ENCODE measurements at places on chromosomes 2 and 18. TPM values are rescaled to one million over a fixed set of nuclear protein-coding genes. Genes with fewer than 3 reads are reported as not detected.

DNA sequence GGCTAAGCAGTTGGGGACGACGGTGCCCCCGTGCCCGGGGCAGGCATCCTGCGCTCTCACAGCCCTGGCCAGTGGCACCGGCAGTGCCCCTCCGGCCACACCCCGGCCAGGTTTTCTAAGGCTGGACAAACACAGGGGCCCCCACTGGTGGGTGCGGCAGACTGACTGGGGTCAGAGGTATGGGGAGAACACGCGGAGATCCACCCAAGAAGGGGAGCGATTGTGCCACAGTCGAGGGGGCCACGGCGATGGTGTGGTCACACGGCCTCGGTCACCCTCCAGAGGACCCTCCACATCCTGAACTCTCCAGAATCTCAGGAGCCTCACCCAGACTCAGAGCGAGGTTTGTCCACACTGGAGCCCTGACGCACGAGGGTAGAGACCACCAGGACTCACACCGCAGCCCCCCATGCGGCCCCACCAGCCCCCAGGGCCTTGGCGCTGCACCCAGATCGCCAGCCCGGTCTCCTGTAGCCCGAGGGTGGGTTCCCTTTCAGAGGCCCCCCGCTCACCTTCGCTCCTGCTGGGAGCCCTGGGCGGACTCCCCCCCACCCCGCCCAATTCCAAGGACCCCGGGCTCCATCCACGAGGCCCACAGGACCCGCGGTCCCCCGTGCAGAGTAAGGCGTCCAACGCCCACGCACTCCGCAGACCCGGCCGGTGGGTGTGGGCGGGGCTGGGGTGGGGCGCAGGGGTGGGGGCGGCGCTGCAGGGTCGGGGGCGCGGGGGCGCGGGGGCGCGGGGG is 15.2 kb downstream of the PDCD1 start:
- DNase-seq = no peak

DNA sequence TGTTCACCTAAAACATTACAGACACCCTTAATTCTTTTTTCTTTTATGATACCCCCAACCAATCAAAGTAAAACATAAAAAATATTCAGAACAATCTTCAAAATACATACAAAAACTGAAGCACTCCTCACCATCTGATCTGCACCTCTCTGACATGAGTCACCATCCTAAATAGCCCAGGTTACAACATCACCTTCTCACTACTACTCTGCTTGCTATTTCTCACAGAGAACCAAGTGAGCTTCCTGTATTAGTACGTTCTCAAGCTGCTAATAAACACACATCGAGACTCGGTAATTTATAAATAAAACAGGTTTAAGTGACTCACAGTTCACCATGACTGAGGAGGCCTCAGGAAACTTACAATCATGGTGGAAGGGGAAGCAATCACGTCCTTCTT is 183.5 kb downstream of the CBLN2 start:
- no peak for DNase-seq

DNA sequence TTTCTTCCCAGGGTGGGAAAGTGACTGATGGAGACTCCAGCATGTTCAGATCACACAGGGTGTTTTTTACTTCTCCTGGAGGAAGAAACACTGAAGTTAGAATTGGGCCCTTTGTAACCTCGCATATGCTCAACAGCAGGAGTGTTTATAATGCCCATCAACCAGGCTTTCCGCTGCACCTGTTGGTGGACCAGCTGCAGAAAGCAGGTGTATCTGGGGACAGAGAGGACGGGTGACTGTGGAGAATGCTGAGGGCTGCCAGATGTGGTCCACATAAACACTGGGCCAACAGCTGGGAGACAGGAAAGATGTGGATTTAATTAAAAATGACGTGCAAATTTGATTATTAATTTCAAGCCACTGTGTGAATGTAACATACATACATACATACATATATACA is 335.5 kb upstream of the SPRED2 start:
- no peak for DNase-seq

DNA sequence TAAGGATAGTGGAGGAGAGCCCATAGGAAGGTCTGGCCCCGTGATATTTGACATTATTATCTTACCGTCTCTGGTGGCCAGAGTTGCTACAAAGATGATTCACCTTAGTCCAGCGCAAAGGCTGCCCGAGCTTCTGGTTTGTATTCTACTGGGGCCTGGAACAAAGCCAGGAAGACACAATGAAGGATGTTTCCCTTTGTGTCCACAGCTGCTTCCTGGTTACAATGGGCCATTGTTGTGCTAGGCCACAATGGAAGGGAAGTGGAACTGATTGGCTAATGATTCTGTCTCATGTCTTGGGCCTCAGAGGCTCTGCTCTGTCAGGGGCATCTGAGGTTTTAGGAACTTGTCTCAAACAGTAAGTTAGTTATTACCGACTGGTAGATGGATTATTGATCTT is 132.2 kb downstream of the TDRD15 start:
- no peak for DNase-seq

GRCh38 chr18:13934676-13935075 is 19.3 kb upstream of the MC2R start:
- DNase-seq = no peak

DNA sequence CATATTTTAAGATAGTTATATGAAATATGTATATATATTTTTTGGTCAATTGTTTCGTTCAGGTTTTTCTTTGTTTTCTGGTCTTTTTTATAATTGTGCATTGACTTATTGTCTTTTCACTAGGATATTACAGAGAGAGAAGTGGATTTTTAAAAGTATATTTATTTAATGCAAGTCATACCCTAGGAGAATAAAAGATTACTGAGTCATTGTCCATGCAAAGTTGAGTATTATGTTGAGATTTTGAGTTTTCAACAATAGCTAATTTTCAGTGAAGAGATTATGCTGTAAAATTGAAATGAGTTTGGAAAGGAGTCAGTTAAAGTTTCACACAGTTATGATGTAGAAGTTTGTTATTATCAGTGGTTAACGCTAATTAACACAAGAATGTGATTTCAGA is 203.6 kb upstream of the SPRED2 start:
- DNase-seq = no peak

- no peak for DNase-seq
Observed at GRCh38 chr2:21367421-21367820, 243.7 kb downstream of the TDRD15 start.

- DNase-seq = no peak
Observed at GRCh38 chr2:240952496-240953246, 45.7 kb upstream of the SNED1 start.

DNA sequence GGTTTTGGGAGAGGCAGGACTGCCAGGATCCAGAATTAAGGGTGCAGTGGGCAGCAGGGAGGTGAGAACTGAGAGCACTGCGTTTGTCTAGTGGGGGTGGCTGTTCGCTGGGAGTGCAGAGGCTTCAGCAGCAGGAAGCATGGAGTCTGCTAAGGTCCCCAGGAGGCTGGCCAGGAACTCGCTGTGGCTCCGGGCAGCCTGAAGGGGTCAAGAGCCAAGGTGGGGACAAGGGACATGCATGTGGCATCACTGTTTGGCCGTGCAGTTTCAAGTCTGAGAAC is 43.2 kb upstream of the SEMA4C start:
- no peak for DNase-seq

DNA sequence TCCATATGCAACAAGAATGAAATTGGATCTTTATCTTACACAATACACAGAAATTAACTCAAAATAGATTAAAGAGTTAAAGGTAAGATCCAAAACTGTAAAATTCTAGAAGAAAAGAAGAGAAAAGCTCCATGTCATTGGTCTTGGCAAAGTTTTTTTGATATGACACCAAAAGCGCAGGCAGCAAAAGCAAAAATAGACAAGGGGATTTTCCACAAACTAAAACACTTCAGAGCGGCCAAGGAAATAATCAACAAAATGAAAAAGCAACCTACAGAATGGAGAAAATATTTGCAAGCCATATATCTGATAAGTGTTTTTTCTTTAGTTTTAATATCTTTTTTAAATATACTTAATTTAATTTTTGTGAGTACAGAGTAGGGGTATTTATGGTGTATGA is 112.8 kb upstream of the CAB39 start:
- DNase-seq = peak; percentile 53

DNA sequence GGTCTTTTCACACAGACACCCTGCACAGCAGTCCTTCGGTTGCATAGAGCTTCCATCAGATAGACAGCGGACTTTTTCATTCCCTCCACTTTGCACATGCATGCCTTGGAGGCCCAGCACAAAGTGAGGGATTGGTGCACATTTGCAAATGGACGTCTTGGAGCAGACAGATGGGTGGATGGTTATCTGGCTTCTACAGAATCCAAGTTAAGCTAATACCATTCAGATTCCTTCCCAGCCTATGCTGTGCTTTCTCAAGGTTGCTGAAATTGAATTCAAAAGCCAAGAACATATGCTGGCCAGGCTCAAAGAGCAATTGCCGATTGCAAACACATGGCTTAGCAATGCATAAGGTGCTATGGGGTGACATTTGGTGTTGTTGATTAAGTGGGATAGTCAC is 186.4 kb downstream of the VAPA start:
- DNase-seq = no peak

DNA sequence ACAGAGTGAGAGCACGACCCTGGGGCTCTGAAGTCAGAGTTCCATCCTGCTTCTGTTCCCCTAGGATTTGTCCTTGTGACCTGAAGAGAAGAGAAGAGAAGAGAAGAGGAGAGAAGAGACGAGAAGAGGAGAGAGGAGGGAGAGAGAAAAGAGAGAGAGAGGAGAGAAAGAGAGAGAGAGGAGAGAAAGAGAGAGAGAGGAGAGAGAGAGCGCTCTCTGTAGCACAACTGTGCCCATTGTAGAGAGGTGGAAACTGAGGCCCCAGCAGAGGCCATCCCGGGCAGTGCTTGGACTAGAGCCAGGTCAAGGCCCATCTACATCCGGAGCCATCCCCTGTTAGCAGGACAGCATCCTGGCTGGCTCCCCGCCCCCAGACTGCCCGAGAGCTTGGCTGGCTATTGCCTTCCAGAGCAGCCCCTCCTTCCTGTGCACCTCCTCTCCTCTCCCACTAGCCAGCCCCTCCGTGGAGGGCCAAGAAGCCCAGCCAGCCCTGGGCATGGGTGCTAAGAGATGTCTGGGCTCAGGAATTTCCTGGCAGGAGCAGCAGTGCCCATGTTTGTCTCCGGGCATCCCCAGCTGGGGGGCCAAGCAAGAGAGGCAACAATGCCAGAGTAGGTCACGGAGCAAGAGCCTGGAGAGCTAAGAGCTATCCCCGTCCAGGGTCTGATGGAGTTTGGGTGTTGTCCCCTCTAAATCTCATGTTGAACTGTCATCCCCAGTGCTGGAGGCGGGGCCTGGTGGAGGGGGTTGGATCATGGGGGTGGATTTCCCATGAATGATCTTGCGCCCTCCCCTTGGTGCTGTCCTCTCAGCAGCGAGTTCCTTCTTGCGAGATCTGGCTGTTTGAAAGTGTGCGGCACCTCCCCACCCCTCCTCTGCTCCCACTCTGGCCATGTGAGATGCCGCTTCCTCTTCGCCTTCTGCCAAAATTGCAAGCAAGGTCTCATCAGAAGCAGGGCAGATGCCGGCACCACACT is 18.2 kb upstream of the GPR55 start:
- peak; percentile 48 for DNase-seq

- DNase-seq = no peak
Observed at GRCh38 chr2:148660999-148661398, 16.4 kb downstream of the EPC2 start.

DNA sequence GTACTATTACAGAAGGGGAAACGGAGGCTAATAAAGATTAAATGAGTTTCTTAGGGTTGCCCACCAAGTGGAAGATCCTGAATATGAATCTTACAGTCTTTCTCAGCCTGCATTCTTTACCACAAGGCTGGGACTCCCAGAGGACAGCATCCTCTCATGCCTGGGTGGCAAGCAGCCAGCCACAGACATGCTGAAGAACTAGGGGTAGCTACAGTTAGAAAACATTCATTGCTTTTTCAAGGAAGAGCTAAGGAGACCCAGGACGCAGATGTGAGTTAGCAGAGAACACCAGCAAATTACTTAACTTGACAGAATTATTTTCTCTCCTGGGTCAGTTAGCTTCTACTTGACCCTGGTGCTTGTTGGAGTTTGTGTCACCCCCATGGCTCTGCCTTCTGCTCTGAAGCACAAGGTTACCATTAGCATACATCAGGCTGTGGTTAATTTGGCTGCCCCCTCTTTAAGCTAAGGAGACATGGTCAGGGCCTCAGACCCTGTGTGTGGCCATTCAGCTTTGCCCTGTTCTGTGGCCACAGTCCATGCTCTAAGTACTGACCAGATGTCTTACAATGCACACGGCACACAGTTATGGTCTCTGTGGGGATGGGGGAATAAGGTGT is 132.3 kb upstream of the TNP1 start:
- no peak for DNase-seq

GRCh38 chr18:23137097-23137635 is 1.9 kb downstream of the CABLES1 start:
- no peak for DNase-seq

DNA sequence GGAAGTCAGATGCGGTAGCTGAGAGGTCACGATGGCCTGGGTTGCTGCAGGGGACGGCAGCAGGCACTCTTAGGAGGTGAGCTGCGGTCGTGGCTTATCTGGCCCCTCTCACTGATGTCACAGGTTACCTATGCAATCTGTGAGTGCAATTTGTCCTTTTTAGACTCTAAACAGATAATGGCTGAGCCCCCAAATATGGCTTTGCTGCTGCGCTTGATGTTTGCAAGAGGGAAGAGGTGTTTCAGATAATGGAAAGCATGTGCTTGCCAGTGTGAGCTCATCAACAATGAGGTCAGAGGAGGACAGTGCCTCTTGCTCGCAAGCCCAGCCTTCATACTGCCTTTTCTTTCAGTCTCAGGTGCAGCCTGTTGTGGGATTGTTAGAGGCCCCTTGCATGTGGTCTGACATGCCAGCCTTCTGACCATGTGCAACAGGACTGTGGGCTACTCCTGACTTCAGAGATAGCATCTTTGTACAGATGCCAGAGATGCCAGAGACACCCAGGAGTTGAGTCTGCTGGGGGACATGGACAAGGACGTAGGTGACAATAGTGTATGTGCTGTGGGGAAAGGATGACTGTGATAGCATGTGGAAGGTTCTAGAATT is 151.3 kb downstream of the TANC1 start:
- DNase-seq = no peak

DNA sequence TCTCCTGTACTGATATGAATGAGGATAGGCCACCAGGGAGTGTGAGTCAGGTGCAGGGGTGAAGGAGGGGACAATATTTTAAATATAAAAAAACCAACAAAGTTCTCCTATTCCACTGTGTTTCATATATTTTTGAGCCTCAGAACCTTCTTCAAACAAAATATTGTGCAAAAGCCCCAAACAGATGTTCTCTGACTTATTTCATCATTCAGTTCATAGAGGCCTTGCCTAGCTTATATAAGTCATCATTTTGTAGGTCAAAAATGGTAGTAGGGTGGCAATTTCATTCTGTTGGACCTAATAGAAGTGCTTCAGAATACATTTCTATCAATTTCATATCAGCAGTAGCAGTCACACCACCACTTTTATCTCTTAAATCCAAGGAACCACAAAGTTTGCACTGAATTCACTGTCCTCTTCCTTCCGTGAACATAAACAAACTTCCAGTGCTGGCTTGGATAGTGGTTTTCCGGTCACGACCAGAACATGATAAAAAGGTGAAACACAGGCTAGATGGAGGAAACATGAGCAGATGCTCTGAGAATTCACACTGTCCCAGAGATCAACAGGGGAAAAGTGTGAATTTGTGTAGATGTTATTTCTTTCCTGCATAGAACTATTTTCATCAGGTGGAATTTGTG is 99.1 kb downstream of the EN1 start:
- DNase-seq = no peak

CRYGC gene
- not detected for polyA plus RNA-seq

PLCD4 gene
- 0.25 TPM for polyA plus RNA-seq

EIF5B gene
- 5.1 TPM for polyA plus RNA-seq
